Chondrocyte (in vitro differentiated cells): ENCODE measurements at places on chromosomes 6 and 20.

GRCh38 chr6:121040831-121041230 is 293.4 kb downstream of the TBC1D32 start:
- peaks cover 8% of the 10 kb centered on the region for H3K36me3 ChIP-seq
- no peaks in the 10 kb centered on the region for H3K4me1 ChIP-seq
- H3K27ac ChIP-seq: no peak overlapping the region
- no peak for DNase-seq

GRCh38 chr6:166620478-166621113 is 6.5 kb downstream of the RPS6KA2 start:
- H3K27me3 ChIP-seq: no peaks in the 10 kb centered on the region
- DNase-seq: no peak
- H3K4me1 ChIP-seq: peaks cover 99% of the 10 kb centered on the region
- H3K27ac ChIP-seq: peak overlapping the region; percentile 98

DNA sequence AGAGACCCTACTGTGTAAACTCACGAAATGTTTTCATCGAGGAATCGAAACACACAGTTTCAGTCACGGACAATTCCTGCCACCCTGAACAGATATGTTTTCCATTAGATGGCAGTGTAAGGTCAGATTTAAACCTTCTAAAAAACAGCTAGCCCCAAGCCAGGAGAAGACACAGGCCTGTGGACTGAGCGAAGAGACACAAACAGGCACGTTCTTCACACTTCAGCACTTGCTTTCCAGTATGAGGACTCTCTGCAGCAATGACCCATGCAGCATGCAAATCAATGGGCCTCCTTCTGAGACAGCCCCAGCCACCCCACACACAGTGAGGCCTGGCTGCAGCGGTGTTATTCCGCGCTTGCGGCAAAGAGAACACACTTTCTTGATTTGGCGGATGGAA is 31.9 kb downstream of the HUS1B start:
- peaks cover 5% of the 10 kb centered on the region for H3K36me3 ChIP-seq
- peaks cover 32% of the 10 kb centered on the region for H3K4me1 ChIP-seq
- no peaks in the 10 kb centered on the region for H3K27me3 ChIP-seq
- no peak for DNase-seq
- no peak overlapping the region for H3K4me3 ChIP-seq

DNA sequence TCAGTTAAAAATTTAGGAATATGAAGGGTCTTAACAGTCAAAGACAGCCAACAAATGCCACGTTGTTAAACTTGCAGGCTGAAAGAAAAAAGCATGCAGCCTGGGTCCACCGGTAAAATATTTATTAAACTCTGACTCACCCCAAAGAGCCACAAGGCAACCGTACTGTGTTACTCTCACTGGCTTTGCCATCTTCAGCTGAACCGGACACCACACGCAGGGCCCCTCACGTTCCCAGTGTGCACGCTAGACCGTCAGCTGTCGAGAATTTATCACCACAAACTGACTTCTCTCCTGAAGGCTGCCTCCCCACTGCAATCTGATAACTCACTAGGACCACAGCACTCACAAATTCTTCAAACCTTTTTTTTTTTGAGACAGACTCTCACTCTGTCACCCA is 30.7 kb downstream of the HUS1B start:
- H3K27me3 ChIP-seq: no peaks in the 10 kb centered on the region
- peaks cover 38% of the 10 kb centered on the region for H3K4me1 ChIP-seq
- no peak for DNase-seq
- H3K4me3 ChIP-seq: peak overlapping the region; percentile 5

- H3K27ac ChIP-seq: peak overlapping the region; percentile 87
- H3K36me3 ChIP-seq: peaks cover 25% of the 10 kb centered on the region
- no peak for DNase-seq
- peaks cover 72% of the 10 kb centered on the region for H3K4me1 ChIP-seq
Measured at GRCh38 chr6:148523551-148523950, 180.9 kb downstream of the SASH1 start.

DNA sequence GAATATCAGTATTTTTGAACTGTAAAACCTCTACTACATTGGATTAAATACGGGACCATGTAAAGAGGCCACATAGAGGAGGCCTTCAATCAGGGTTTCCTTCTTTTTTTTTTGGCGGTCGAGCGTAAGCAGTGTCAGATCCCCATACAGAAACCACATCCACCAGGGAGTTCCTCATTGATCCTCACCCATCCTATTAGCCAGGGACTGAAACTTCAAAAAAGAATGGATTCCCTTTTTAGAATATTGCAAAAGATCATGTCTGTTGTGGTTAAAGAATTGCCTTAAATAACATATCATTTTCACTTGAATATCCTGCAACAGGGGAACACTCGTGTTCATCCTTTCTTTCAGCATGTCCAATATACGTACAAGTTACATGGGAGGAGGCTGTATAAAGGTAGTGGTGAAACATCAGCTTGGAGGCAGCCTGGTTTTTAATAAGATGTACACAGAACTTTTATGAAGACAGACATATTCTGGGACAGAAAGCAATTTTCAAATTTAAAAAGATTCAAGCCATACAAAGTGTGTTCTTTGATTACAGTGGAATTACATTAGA is 96.1 kb downstream of the PPP1R14C start:
- peaks cover 1% of the 10 kb centered on the region for H3K36me3 ChIP-seq
- DNase-seq: no peak
- H3K27me3 ChIP-seq: no peaks in the 10 kb centered on the region
- no peak overlapping the region for H3K4me3 ChIP-seq
- peaks cover 6% of the 10 kb centered on the region for H3K4me1 ChIP-seq

DNA sequence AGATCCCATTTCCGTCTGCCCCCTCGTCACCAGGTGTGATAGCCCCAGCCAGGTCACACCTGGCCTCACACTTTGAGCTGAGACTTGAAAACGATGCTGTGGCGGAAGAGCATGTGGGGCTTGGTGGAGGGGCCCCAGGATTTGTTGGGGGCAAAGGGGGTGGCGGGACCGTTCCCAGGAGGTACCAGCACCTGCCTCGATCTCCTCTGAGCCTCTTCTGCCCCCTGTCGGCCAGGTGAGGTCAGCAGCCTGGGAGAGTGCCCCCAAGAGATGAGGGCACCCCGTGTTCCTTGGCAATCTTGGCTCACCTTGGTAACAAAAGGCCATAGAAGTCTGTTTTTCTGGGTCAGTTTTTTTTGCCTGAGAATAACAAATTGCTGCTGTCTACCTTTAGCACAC is 25.4 kb downstream of the SPATA2 start:
- H3K36me3 ChIP-seq: peaks cover 2% of the 10 kb centered on the region
- H3K27ac ChIP-seq: no peak overlapping the region
- peaks cover 57% of the 10 kb centered on the region for H3K4me1 ChIP-seq
- H3K27me3 ChIP-seq: no peaks in the 10 kb centered on the region
- no peak overlapping the region for H3K4me3 ChIP-seq
- peak; percentile 74 for DNase-seq

DNA sequence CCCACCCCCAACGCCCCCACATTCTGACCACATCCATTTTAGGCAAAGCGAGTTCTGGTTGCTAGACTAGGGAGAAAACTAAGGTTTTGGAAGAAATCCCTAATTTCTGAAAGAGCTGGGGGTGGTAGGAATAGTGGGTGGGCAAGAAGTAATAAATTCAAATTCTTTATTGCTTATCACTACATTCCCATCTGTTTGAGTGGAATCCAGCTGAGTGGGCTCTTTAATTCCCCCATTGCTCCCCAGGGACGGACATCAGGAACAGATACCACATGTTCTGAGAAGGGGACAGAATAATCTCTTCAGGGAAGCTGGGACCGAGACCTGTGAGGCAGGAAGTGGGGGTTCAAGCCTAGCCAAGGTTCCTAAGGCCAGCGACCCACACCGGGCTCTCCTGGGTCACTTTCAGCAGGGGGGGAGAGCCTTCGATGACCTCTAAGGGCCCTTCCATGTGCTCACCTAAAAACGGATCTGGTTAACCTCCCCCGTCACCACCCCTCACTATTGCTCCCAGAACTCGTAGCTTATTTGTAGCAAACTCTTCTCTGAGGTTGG is 42.3 kb upstream of the MRPS10 start:
- no peak for DNase-seq
- H3K27ac ChIP-seq: no peak overlapping the region
- no peak overlapping the region for H3K4me3 ChIP-seq
- H3K36me3 ChIP-seq: peaks cover 1% of the 10 kb centered on the region
- H3K4me1 ChIP-seq: peaks cover 6% of the 10 kb centered on the region

DNA sequence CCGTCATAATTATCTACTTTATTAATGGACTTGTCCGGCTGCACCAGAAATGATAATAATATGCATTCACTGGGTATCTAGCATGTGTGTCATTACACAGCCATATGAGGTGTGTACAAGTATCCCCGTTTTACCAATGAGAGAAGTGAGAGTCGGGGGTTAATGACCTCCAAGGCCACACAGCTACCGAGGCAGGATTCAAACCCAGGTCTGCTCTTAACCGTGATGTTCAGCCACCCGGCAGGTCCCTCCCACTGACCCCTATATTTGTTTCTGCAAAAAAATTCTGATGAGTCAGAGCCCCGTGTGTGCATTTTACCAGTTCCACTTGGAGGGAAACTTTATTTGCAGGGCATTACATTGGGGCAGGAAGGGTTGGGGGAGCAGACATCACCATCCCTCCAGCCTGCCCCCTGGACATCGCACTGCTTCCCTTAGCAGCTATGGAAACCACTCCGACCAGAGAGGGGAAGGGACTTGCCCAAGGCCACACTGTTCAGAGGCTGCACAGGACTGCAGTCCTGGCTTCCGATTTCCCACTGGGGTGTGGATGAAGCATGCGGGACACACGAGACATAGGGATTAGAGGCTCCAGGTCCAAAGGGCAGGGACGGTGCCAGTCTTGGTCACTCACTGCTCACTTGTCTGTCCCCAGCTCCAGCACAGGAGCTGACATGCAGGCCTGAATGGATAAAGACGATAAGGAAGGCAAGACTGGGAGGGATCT is 10.1 kb upstream of the SRC start:
- H3K27ac ChIP-seq: peak overlapping the region; percentile 79
- peaks cover 13% of the 10 kb centered on the region for H3K4me1 ChIP-seq
- peak; percentile 64 for DNase-seq
- H3K4me3 ChIP-seq: no peak overlapping the region
- no peaks in the 10 kb centered on the region for H3K27me3 ChIP-seq

DNA sequence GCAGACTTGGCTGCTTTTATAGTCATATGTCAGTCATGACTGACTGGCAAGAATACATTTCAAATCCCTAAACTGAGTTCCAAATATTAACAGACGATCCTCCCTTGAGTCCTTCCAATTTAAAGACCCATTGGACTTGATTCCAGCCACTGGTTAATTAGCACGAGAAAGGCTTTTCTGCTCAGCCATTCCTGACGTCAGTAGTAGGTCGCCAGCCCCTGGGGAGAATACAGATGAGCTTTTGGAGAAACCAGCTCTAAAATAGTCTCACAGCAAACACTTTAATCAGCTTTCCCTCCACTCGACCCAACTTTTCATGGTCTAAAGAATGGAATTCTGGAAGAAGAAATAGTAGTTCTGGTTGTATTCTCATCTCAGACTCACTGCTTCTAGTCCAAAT is 91.6 kb downstream of the SLC22A3 start:
- no peak for DNase-seq
- H3K4me1 ChIP-seq: no peaks in the 10 kb centered on the region
- H3K4me3 ChIP-seq: no peak overlapping the region
- no peak overlapping the region for H3K27ac ChIP-seq
- H3K36me3 ChIP-seq: no peaks in the 10 kb centered on the region

- no peak overlapping the region for H3K4me3 ChIP-seq
- peaks cover 3% of the 10 kb centered on the region for H3K27me3 ChIP-seq
- no peak overlapping the region for H3K27ac ChIP-seq
- H3K36me3 ChIP-seq: no peaks in the 10 kb centered on the region
- no peak for DNase-seq
Measured at GRCh38 chr20:10060226-10060625, 25.4 kb downstream of the ANKEF1 start.

DNA sequence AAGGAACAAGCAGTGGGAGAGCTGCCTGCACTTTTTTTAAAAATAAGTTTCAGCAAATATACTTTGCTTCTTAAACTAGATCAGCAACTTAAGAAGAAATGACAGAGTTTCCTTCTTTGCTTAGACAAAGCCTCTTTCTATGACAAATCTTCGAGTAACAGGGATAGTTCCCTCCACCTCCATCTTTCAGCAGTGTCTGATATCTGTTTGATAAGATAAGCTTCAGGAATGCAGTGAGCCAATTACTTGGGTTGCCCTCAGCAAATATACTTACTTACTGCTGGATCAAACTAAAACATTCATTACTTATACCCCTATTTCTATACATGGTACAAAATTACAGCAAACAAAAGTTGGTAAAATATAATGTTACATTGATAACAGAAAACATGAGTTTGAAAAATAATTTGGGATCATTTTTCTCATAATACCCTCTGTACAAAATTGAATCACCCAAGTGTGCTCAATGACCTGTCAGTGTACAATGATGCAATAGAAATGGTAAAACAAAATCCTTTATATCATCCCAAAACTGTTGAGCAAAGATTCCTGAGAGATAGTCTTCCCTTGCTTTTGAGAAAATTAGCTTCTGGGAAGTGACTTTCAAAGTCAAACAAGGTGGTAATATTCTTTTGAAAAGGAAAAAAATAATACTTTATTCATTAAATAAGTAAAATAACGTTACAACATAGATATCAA is 24.5 kb downstream of the FRK start:
- H3K4me3 ChIP-seq: no peak overlapping the region
- no peaks in the 10 kb centered on the region for H3K36me3 ChIP-seq
- H3K4me1 ChIP-seq: peaks cover 15% of the 10 kb centered on the region

- no peaks in the 10 kb centered on the region for H3K36me3 ChIP-seq
- H3K27me3 ChIP-seq: no peaks in the 10 kb centered on the region
- no peak overlapping the region for H3K4me3 ChIP-seq
- H3K4me1 ChIP-seq: peaks cover 17% of the 10 kb centered on the region
- peak overlapping the region; percentile 43 for H3K27ac ChIP-seq
Measured at GRCh38 chr6:118668761-118669385, 17.5 kb upstream of the CEP85L start.

GRCh38 chr6:88655586-88655985 is 307.8 kb downstream of the RNGTT start:
- peaks cover 7% of the 10 kb centered on the region for H3K36me3 ChIP-seq
- H3K4me1 ChIP-seq: peaks cover 7% of the 10 kb centered on the region
- H3K27ac ChIP-seq: no peak overlapping the region
- DNase-seq: no peak

DNA sequence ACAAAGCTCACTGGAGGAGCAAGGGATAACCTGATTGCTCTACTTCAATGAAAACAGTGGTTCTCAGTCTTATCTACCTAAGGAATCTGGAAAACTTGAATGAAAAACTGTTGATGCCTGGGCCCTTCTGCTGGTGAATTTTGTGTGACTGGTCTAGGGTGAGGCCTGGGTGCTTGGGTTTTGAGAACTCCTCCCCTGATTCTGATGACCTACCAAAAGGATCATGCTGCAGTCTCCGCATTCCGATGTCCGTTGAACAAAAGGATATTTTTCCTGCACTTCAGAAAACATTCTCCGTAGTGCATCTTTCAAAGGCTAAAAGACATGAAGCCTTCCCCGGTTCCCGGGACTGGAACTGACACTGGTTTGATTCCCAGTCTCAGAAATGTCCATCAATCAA is 157.9 kb downstream of the SYNDIG1 start:
- no peaks in the 10 kb centered on the region for H3K27me3 ChIP-seq
- H3K36me3 ChIP-seq: no peaks in the 10 kb centered on the region
- DNase-seq: no peak
- no peak overlapping the region for H3K27ac ChIP-seq
